Activated CD8-positive, alpha-beta memory T cell treated with anti-CD3 and anti-CD28 coated beads, Interleukin-2, amount 10 ng/mL, durations not matched to agents 7 days and 5 days (primary cell): ENCODE measurements at places on chromosomes 5 and 9. TPM values are rescaled to one million over a fixed set of nuclear protein-coding genes. Genes with fewer than 3 reads are reported as not detected.

The ADRA1B gene
- total RNA-seq = not detected

GRCh38 chr9:18058564-18059442 is 415.1 kb upstream of the ADAMTSL1 start:
- no peak for DNase-seq

DNA sequence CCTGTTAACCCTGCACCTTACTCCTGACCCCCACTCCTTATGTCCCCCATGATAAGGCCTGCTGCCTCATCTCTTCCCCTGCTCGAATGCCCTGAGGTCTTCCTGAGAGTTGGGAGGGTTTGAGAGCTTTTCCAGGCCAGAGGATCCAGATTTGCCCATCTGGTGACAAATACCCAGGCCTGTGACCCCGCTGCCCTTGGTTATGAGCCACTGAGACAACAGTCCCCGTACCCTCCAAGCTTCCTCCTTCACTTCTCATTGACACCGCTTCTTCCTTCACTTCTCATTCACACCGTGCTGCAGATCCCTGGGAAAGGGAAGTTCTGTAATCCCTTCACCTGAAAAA is 593 bp downstream of the GM2A start:
- DNase-seq = no peak

DNA sequence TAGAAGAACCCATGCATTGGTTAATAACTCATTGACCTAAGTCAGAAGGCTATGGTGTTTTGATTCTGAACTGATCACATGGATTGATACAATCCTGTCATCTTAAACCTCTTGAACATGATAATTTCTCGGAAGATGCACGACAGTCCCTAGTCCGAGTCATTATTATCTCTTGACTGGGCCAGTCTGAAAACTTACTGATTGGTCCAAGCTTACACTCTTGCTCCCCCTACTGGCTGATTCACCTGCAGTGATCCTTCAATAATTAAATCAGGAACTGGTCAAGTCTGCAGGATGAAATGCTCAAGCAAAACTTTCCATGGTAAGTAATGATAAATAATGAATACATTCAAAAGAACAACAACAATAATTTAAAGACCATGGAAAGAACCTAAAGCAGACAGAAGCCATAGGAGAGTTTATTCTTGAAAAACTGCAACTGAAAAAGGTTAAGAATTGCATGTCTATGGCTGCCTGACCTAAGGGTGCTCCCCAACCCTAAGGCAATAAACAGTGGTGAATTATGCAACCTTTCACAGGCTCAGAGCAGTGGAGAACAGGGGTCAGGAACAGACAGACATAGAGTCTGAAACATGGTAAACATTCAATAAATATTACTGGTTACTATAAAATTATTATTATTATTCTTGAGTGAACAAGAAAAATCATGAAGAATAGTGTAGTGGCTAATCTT is 79.3 kb downstream of the BRINP1 start:
- DNase-seq = no peak

- no peak for DNase-seq
These were observed 80.0 kb downstream of the SEMA4D start for GRCh38 chr9:89417832-89418473.

DNA sequence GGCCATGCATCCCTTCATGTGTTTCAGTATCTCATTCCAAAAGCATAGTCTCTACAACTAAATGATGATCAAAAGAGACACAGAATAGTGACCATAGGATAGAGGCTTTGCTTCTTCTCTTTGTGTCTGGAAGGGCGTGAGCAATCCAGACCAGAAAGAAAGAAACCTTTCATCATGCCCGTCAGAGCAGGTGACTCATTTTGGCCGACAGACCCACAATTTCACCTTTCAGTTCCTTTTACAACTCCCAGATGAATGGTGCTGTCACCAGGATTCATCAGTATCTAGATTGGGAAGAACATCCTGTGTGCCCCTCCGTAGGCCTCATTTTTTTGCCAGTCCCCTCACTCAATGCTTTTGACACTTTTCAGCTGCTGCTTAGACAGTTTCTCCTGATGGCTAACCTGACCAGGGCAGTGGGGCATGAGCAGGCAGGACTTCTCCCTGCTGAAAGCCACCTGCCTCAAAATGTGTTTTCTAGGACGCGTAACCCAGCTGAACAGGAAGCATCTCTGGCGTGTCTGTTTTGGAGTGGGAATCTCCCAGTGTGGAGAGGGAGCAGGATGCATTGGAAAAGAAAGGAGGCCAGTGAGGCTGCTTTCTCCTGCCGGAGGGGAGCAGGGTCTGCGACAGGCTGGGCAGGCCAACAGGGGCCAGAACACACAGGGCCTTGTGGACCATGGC is 21.2 kb downstream of the ABLIM3 start:
- no peak for DNase-seq

- DNase-seq = no peak
These were observed 7.6 kb upstream of the RIC1 start for GRCh38 chr9:5621327-5621726.
